RPMI7951 (cell line): ENCODE measurements at places on chromosomes 7 and 10.
A peak's percentile ranks its signal among the peaks of the same experiment; 100 is the strongest.

- DNase-seq, result no peak
These were observed 10.1 kb upstream of the TMEM26 start for GRCh38 chr10:61463035-61463909.

- DNase-seq, result no peak
These were observed 1167.6 kb downstream of the NXPH1 start for GRCh38 chr7:9600974-9601373.

GRCh38 chr10:117188371-117188770, 8.9 kb upstream of the KCNK18 start:
- DNase-seq, result peak; percentile 36

- DNase-seq, result no peak
These were observed 203.9 kb downstream of the MALRD1 start for GRCh38 chr10:19252531-19252930.

GRCh38 chr10:4807761-4808507, 18.1 kb upstream of the AKR1E2 start:
- DNase-seq, result peak; percentile 89

DNA sequence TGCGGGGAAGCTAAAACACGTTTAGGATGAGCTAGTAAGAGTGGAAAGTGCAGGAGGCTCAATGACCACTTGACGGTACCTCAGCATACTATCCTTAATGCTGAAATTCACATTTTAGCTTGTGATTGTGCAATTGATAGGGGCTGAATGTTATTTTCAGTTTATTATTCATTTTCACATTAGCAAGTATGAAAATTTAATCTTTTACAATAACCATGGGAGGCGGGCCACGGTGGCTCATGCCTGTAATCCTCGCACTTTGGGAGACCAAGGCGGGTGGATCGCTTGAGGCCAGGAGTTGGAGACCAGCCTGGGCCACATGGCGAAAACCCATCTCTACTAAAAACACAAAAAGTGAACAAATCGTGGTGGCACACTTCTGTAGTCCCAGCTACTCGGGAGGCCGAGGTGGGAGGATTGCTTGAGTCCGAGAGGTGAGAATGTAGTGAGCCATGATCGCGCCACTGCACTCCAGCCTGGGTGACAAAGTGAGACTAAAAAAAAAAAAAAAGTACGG, 22.0 kb upstream of the ANLN start:
- DNase-seq, result no peak

- no peak for DNase-seq
These were observed 127.5 kb downstream of the COL28A1 start for GRCh38 chr7:7408001-7408770.

- DNase-seq, result no peak
These were observed 428.4 kb downstream of the ARL4A start for GRCh38 chr7:13115855-13116254.

DNA sequence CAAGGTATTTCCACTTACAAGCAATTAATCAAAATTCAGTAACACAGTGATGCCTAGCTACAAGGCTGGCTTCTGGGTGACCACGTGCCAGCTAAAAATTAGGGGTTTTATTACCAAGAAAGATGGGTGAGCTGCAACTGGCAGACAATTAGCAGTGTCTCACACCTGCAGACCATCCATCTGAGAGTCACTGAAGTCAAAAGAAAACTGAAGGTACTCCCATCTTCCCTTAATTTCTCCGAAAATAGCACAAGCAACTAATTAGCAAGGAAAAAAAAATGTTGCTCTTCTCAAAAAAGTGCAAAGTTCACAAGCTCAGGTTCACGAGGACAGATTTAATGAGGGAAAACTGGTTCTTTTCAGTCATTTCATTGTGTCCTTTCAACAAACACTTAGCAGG, 28.4 kb downstream of the RSU1 start:
- DNase-seq, result no peak

- DNase-seq, result no peak
These were observed 534.5 kb upstream of the MKI67 start for GRCh38 chr10:128660726-128661125.

DNA sequence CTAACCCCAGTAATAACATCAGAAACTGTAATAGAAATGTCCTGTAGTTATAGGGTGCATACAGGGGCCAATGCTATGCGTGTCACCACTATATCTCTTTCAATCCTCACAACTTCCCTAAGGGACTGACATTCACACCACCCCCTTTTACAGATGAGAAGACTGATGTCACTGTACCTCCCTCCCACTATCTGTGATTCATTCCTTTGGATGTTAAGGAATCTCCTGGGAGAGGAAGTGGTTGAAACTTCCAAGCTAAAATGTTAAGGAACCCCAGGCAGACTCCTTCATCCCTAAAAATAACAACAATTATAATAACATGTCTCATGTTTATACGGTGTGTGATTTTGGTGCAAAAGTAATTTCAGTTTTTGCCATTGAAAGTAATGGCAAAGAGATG, 5.4 kb downstream of the COL13A1 start:
- peak; percentile 87 for DNase-seq

DNA sequence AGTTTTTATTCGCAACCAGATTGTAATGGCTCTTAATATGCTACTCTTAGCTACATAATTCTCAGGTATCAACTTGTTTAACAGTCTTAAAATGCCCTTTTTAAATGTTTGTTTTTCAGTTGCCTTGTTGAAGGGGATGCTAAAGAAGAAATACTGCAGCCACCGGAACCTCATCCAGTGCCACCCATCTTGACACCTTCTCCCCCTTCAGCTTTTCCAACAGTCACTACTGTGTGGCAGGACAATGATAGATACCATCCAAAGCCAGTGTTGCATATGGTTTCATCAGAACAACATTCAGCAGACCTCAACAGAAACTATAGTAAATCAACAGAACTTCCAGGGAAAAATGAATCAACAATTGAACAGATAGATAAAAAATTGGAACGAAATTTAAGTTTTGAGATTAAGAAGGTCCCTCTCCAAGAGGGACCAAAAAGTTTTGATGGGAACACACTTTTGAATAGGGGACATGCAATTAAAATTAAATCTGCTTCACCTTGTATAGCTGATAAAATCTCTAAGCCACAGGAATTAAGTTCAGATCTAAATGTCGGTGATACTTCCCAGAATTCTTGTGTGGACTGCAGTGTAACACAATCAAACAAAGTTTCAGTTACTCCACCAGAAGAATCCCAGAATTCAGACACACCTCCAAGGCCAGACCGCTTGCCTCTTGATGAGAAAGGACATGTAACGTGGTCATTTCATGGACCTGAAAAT, 69.5 kb upstream of the RSBN1L start:
- no peak for DNase-seq

DNA sequence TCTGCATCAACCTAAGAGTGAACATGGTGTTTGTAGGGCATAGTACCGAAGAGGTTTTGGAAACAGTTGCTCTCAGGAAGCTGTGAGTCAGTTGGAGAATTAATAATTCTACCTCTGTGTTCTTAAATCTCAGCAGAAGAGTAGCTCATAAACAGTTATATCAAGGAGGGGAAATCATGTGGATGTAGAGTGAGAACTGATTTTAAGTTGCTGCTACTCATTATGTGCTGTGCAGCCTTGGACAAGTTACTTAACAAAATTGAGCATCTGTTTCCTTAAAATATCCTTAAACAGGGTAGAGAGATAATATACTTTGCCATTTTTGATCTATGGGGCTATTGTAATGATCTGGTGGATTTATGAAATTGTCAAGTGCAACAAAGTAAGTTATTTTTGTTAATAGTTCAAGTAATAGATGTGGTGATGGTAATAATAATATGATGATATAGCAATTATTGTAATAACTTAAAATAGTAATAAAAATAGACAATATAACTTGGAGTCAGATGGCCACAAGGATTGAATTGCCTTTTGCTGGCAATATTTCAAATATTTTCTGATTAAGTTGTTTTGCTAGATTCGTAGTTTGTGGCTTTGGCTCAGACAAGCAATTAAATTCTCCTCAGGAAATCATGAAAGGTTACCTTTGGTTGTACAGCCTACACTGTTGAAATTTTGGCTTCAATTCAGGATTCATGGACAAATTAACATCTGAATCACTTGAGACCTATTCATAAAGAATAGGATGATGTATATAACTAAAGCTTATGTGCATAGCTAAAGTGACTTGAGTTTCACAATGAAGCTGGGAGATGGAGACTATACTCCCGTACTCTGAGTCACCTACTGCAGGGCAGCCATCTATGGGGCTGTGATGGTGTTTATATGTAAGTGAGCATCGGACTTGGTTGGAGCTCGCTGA, 228.5 kb downstream of the CDK14 start:
- peak; percentile 27 for DNase-seq

GRCh38 chr7:40298421-40298820, 163.6 kb downstream of the SUGCT start:
- peak; percentile 96 for DNase-seq

DNA sequence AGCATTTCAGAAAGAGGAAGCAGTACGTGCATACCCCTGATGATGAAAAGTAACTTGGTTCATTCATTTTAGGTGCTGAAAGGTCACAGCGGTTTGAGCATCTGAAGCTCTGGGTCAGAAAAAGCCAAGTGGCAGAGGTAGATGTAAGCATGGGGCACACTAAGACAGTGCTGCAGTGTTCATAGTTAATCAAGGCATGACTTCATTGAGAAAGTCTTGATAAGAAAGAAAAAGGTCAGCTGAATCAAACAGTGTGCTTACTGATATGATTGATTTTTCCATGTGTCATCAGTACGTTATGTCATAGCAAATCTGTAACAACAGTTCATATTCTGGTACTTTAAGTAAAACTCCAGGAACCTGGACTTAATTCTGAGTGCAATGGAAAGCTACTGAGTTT, 107.7 kb upstream of the PCLO start:
- no peak for DNase-seq

DNA sequence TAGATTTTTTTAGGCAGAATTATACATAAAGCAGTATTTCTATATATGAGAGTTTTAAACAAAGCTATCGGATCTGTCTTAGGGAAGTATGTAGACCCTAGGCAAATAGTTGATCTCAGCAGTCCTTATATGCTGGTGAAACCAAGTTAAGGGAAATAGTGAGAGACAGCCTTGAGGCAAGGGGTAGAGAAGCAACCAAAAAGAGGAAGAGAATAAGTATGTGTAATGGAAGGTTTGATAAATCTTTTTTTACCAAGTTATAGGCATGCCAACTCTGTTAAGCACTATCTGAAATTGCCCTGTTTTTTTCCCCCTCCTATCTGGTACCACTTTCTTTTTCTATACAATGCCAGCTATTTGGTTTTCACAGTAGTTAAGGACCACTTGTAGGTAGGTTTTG, 19.9 kb downstream of the SPAG6 start:
- no peak for DNase-seq

DNA sequence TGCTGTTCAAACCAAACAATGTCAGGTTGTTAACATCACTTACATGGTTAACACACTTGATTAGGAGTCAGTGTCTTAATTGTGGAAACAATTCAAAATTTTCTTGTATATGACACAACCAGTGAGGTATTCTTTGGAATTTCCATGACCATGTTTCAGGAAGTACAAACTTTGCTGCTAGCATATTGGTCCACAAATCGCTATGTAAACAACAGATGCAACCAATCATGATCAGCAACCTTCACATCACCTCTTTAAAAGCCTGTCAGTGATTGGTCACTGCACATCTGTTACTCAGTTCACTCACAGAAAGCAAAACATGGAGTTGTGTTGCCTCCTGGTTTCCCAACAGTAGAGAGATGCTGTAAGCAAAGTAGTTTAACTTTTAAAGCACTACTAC, 108.9 kb upstream of the FAM3C start:
- peak; percentile 80 for DNase-seq

- peak; percentile 79 for DNase-seq
These were observed 92.2 kb downstream of the GATA3 start for GRCh38 chr10:8146650-8147049.

DNA sequence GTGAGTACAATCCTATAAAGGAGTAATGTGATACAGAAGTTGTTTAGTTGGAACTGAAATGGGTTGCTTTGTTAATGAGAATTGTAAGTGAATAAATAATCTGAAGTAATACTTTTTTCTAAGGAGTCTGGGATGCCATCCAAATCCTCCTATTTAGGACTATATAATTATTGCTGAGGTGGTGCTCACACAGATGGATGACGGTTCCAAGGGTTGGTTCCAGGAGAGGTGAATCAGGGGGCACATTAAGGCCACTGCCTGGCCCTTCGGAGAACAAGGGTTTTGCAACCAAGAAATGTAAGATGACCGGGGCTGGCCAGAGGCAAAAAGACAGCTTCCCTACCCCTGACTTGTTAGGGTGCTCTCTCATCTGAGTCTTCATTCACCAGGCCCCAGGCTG, 352.7 kb downstream of the PHTF2 start:
- DNase-seq, result peak; percentile 92

- DNase-seq, result peak; percentile 35
These were observed 543.1 kb downstream of the HTR7 start for GRCh38 chr10:90314718-90315117.

DNA sequence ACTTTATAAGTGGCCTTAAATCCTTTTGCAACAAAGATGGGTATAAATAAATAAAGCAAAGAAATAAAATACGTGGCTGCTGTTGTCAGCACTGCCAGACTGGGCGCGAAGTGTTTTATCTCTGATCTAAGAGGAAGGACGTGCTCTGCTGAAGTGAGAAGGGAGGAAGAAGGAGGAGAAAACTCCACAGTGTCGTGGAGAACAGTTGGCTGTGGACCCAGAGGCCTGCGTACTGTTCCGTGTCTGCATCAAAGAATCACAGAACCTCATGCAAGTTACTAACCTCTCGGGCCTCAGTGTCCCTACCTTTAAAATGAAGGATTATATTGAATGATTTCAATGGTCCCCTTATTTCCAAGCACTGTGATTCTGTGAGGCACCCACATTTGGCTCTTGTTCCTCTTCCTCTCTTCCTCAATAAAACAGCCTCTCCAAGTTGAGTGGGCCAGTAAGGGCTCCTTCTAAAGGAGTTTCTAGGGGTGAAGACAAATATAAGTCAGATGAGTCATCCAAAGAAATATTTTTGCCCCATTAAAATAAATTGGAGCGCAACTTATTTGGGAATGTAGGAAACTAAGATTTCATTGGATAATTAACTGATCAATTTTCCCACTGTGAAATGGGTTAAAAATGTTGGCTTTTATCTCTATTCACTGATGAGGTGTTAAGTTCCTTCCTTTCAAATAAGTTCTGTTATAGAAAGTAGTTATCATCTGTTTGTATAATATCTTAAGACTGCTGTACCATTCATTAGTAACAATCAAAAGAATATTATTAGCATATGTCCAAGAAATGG, 126.9 kb upstream of the EFCAB10 start:
- no peak for DNase-seq

DNA sequence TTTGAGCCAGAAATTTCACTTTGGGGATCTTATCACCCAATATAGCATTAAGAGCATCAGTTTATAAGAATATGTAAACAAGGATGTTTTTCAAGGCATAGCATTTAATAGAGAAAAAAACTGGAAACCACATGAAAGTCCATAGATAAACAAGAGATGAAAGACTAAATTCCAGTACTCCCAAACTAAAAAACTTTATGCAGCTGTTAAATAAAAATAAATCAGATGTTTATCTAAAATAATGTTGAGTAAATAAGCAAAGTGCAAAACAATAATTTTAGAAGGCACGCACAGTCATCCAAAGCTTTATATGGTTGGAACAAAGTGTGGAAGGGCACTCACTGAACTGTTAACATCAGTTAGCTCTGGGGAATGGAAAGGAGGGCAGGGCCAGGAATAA, 21.0 kb downstream of the RNLS start:
- no peak for DNase-seq

GRCh38 chr10:47381103-47381395, 3.0 kb downstream of the ZNF488 start:
- DNase-seq, result no peak
